Activated CD4-positive, alpha-beta T cell treated with anti-CD3 and anti-CD28 coated beads, Interleukin-2, amount 10 ng/mL, durations not matched to agents 24 days and 14 days (primary cell): ENCODE measurements at places on chromosomes 5 and 9. TPM values are rescaled to one million over a fixed set of nuclear protein-coding genes. Genes with fewer than 3 reads are reported as not detected.

ECSCR gene
- 1.6 and 1.7 TPM in 2 replicates for total RNA-seq

ANKRD33B gene
- total RNA-seq = 21.0 and 21.7 TPM in 2 replicates

STC2 gene
- 32.8 and 41.0 TPM in 2 replicates for total RNA-seq

SLC45A2 gene
- not detected in 2 replicates for total RNA-seq

IRX1 gene
- not detected in 2 replicates for total RNA-seq

PCDHB12 gene
- total RNA-seq = not detected in 2 replicates

SEMA6A gene
- total RNA-seq = 0.19 and 0.24 TPM in 2 replicates

CD72 gene
- total RNA-seq = 8.1 and 9.0 TPM in 2 replicates

DNA sequence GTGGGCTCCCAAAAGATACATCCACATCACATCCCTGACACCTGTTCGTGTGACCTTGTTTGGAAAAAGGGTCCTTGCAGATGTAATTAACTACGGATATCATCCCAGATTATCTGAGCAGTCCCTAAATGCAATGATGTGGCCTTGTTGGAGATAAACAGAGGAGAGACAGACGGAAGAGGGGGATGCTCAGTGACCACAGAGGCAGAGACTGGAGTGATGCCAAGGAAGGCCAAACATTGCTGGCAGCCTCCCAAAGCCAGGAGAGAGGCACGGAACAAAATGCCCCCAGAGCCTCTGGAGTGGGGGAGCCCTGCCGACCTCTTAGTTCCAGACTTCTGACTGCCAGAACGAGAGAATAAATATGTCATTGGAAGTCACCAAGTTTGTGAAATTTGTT is 15.0 kb upstream of the VAV2 start:
- no peak overlapping the region for H3K4me3 ChIP-seq
- no peaks in the 10 kb centered on the region for H3K27me3 ChIP-seq
- no peak for DNase-seq
- no peak overlapping the region for H3K27ac ChIP-seq

DNA sequence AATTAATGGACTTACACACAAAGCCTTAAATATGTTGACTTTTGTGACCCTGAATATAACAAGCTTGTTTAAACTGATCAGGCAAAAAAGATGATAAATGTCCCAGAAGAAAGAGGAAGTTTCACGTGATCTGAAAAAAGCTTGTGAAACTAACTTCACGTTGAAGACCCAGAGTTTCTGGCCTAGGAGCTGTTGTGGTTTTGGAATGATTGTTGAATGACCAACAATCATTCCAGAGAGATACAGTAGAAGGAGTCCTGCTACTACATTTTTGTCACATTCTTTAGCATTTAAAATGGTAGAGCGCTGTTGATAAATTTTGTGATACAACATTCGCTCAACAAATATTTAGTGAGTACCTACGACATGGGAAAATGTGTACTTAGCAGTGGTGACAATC is 143.1 kb upstream of the FBN2 start:
- no peak overlapping the region for H3K27ac ChIP-seq
- H3K4me1 ChIP-seq = no peaks in the 10 kb centered on the region
- H3K36me3 ChIP-seq = no peaks in the 10 kb centered on the region
- no peak for DNase-seq

DNA sequence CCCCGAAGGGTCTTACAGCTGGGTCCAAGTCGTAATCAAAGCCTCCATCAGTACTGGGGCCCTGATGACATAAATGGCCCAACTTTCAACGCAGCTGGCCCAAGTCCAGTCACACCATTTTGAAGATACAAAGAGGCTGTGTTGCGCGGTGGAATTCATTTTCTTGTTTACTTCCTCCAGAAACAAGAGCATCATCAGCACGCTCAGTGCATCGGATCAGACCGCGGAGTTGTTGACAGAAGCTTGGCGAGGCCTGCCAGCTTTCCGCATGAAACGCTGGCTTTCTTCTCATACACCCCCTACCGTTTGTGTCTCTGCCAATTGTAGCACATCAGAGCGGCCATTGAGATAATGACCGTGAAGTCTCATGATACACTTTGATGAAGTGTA is 101.7 kb upstream of the SPATA31D4 start:
- DNase-seq = no peak
- H3K4me1 ChIP-seq = no peaks in the 10 kb centered on the region
- H3K27me3 ChIP-seq = no peaks in the 10 kb centered on the region
- H3K36me3 ChIP-seq = no peaks in the 10 kb centered on the region
- no peak overlapping the region for H3K4me3 ChIP-seq

DNA sequence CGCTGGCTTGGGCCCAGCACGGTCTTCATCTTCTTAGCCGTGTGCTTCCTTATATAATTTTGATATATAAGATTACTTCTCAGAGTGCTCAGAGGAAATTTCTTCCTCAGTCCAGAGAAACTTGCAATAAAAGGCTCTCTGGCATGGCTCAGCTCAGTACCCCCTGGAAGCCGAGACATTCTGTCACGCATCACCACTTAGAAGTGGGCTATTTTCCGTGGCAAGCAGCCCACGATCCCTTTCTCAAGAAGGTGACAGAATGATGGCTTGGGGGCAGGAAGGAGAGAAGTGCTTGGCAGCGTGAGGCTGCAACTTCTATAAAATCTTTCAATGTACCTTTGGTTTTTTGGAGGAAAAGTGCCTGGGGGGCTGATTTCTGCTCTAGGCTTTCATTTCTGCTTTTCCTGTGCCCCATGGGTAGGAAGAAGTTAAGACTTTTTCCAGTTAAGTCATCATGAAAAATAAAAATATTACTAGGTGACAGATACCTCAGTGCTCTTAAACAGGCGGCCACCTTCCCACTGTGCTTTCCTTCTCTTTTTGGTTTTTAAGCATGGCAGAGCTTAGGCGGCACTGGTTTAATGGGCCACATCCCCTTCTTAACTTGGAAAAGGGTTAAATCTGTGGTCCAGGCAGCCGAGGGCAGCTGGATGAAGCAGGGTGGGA is 104.6 kb downstream of the MVB12B start:
- peaks cover 33% of the 10 kb centered on the region for H3K27me3 ChIP-seq
- no peak overlapping the region for H3K4me3 ChIP-seq
- H3K27ac ChIP-seq = no peak overlapping the region
- H3K4me1 ChIP-seq = peaks cover 3% of the 10 kb centered on the region
- DNase-seq = no peak
- no peaks in the 10 kb centered on the region for H3K36me3 ChIP-seq

GRCh38 chr9:128203024-128203706 is at the start of gene DNM1:
TSS of gene DNM1 (plus strand) at chr9:128203379. CDS start at chr9:128203471, 92 bp downstream.
- H3K36me3 ChIP-seq = no peaks in the 10 kb centered on the region
- H3K27ac ChIP-seq = peak within 1 kb of the TSS; percentile 64
- DNase-seq = peak; percentile 95
- peaks cover 16% of the 10 kb centered on the region for H3K4me1 ChIP-seq
- peak within 1 kb of the TSS; percentile 72 for H3K4me3 ChIP-seq
- peaks cover 32% of the 10 kb centered on the region for H3K27me3 ChIP-seq

GRCh38 chr5:123485275-123485674 is 26.7 kb upstream of the CSNK1G3 start:
- H3K4me3 ChIP-seq = no peak overlapping the region
- H3K27ac ChIP-seq = no peak overlapping the region
- no peaks in the 10 kb centered on the region for H3K4me1 ChIP-seq
- H3K36me3 ChIP-seq = no peaks in the 10 kb centered on the region
- peaks cover 31% of the 10 kb centered on the region for H3K27me3 ChIP-seq

DNA sequence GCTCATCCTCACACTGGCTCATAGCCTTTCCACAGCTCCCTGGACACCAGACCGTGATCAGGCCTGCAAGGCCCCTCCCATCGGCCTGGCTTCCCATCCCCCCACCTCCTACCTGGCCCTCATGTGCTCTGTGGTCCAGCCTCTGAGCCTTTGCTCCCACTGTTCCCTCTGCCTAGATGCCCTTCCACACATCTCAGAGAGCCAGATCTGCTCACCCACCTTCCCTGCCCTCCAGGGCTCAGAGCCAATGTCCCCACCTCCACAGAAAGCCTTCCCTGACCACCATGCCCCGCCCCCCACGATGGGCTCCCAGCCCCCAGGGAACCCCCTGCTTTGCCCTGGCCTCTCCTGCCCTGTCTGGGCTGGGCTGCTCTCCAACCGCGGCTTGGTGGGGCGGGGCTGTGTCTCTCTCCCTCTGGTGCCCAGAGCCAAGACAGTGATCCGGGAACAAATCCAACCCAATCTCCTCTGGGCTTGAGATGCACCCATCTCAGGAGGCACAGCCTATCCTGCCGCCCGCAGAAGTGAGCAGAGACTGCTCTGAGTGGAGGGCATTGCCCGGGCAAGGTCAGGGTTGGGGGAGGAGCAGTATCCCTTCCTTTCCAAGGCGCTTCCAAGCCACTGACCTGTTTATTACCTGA is 1.6 kb downstream of the NINJ1 start:
- peaks cover 34% of the 10 kb centered on the region for H3K36me3 ChIP-seq
- DNase-seq = no peak
- H3K4me3 ChIP-seq = peak overlapping the region; percentile 93
- H3K4me1 ChIP-seq = peaks cover 62% of the 10 kb centered on the region

DNA sequence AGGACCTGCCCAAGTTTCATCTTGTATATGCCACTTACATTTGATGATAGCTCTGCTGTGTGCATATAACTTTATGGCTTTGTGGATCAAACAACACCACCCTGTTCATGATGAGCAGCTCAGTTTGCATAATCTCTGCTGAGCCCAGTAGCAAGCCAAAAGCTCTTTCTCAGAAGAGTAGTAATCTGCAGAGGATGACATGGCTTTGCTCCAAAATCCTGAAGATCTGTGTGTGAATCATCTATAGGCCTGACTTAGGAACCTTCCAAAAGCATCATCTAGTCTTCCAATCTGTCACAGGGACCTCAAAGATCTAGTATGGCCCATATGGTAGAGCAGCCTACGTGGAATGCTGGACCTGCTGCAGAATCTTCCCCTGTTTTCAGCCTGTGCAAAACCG is 394.6 kb downstream of the PSAT1 start:
- no peaks in the 10 kb centered on the region for H3K4me1 ChIP-seq
- no peak overlapping the region for H3K27ac ChIP-seq
- H3K36me3 ChIP-seq = no peaks in the 10 kb centered on the region
- peaks cover 4% of the 10 kb centered on the region for H3K27me3 ChIP-seq

DNA sequence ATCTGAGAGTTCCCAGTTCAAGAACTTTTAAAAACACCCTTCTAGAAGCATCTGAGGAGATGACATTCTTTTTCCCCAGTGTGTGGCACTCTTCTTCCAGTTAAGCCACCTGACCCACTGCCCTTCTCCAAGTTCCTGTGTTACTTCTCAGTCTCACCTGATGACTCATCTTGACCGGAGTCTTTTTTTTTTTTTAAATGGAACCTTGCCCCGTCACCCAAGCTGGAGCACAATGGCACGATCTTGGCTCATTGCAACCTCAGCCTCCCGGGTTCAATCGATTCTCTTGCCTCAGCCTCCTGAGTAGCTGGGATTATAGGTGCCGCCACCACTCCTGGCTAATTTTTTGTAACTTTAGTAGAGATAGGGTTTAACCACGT is 224.1 kb upstream of the DAB2 start:
- peaks cover 19% of the 10 kb centered on the region for H3K27me3 ChIP-seq
- no peaks in the 10 kb centered on the region for H3K36me3 ChIP-seq
- no peak overlapping the region for H3K4me3 ChIP-seq
- no peak for DNase-seq
- no peak overlapping the region for H3K27ac ChIP-seq

DNA sequence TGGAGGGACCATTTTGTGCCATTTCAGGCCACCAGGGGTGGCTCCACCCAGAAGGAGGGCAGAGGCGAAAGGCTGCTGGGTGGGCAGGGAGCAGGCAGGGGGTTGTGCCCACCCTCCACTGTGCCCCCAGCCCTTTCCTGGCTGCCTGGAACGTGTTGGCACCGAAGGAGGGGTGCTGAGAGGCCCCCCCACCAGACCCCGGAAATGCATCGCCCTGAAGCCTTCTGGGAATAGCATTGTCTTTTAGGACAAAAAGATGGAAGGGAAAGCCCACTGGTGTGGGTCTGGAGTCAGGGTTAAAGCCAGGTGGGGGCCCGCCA is 5.1 kb downstream of the NOXA1 start:
- no peaks in the 10 kb centered on the region for H3K36me3 ChIP-seq
- no peak for DNase-seq
- H3K4me1 ChIP-seq = no peaks in the 10 kb centered on the region
- peaks cover 9% of the 10 kb centered on the region for H3K27me3 ChIP-seq

DNA sequence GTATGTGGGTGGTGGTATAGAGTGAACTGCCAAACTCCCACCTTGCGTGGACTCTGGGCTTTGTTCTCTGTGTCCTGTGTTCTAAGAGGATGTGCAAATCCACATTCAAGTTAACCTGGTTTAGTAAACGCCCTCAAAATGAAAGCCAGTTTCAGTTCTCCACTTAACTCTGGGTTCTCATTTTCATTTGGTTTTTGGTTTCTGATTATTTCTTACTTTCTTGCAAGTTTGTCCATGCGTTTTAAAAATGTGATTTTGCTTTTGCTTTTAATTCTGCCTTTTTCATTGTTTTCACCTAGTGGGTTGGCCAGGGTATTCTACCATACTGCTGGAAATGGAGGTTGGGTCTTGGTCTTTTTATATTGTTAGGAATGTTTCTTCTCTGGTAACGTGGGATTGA is 38.2 kb downstream of the GALNT10 start:
- no peaks in the 10 kb centered on the region for H3K27me3 ChIP-seq
- DNase-seq = no peak
- H3K4me3 ChIP-seq = peak overlapping the region; percentile 52
- H3K4me1 ChIP-seq = peaks cover 39% of the 10 kb centered on the region
- peaks cover 47% of the 10 kb centered on the region for H3K36me3 ChIP-seq
- H3K27ac ChIP-seq = peak overlapping the region; percentile 76

- no peak overlapping the region for H3K27ac ChIP-seq
- no peak for DNase-seq
- H3K4me1 ChIP-seq = no peaks in the 10 kb centered on the region
- H3K4me3 ChIP-seq = no peak overlapping the region
- no peaks in the 10 kb centered on the region for H3K27me3 ChIP-seq
Observed at GRCh38 chr5:130966990-130967525, 198.0 kb downstream of the HINT1 start.

- DNase-seq = no peak
- no peak overlapping the region for H3K4me3 ChIP-seq
- H3K36me3 ChIP-seq = no peaks in the 10 kb centered on the region
- no peak overlapping the region for H3K27ac ChIP-seq
- peaks cover 14% of the 10 kb centered on the region for H3K27me3 ChIP-seq
- H3K4me1 ChIP-seq = no peaks in the 10 kb centered on the region
Observed at GRCh38 chr9:131826053-131826452, 86.2 kb upstream of the RAPGEF1 start.

GRCh38 chr9:109875495-109876129 is 95.6 kb downstream of the PALM2AKAP2 start:
- peaks cover 12% of the 10 kb centered on the region for H3K4me1 ChIP-seq
- H3K27me3 ChIP-seq = peaks cover 20% of the 10 kb centered on the region
- DNase-seq = no peak
- H3K27ac ChIP-seq = no peak overlapping the region

GRCh38 chr9:101443364-101443771 is 7.8 kb upstream of the ALDOB start:
- peaks cover 22% of the 10 kb centered on the region for H3K27me3 ChIP-seq
- no peak overlapping the region for H3K4me3 ChIP-seq
- DNase-seq = no peak
- peaks cover 4% of the 10 kb centered on the region for H3K4me1 ChIP-seq
- H3K27ac ChIP-seq = no peak overlapping the region

- H3K27me3 ChIP-seq = no peaks in the 10 kb centered on the region
Observed at GRCh38 chr9:134662143-134662876, 20.7 kb downstream of the COL5A1 start.
